ENCODE measurements at places on chromosomes 7 and 10. TPM values are rescaled to one million over a fixed set of nuclear protein-coding genes. Genes with fewer than 3 reads are reported as not detected.

GRCh38 chr7:154899862-154900261, 103.1 kb downstream of the PAXIP1 start:
- H3K27me3 ChIP-seq = no peaks in the 10 kb centered on the region
- no peaks in the 10 kb centered on the region for H3K36me3 ChIP-seq

- no peaks in the 10 kb centered on the region for H3K27me3 ChIP-seq
- peak overlapping the region; percentile 69 for H3K27ac ChIP-seq
- DNase-seq = no peak
- H3K4me3 ChIP-seq = peak overlapping the region; percentile 97
These were observed 924 bp downstream of the BMPR1A start for GRCh38 chr10:86757113-86757972.

DNA sequence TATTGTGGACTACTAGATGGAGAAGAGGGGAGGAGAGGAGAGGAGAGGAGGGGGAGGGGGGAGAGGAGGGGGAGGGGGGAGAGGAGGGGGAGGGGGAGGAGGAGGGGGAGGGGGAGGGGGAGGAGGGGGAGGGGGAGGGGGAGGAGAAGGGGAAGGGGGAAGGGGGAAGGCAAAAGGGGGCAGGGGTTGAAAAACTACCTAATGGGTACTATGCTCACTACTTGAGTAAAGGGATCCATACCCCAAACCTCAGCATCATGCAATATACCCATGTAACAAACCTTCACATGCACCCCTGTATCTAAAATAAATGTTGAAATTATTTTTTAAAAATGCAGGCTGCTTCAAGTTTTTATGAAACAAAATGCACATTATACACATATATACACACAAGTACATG, 15.1 kb upstream of the LMOD2 start:
- H3K27me3 ChIP-seq = no peaks in the 10 kb centered on the region
- peaks cover 8% of the 10 kb centered on the region for H3K4me1 ChIP-seq

Gene WASL
- 37.1 TPM for total RNA-seq

DNA sequence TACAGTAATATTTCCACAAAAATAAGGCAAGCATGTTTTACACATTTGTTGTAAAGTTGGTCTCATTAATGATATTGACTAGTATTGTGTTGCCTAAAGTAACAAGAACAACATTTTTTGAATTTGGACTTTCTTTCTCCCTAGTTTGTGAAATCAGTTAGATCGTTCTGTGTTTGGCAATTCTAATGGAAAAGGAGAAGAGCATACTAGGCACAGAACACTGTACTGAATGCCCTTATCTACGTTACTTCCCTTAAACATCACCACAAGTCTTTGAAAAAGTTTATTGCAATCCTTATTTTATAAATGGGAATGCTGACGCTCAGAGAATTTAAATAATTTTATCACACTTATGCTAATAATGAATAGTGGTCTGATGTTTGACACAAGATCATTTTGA, 372.2 kb downstream of the EXOC4 start:
- no peaks in the 10 kb centered on the region for H3K27me3 ChIP-seq
- no peaks in the 10 kb centered on the region for H3K36me3 ChIP-seq
- H3K4me3 ChIP-seq = no peak overlapping the region
- H3K4me1 ChIP-seq = no peaks in the 10 kb centered on the region

Gene NUDCD3
- total RNA-seq = 83.8 TPM

DNA sequence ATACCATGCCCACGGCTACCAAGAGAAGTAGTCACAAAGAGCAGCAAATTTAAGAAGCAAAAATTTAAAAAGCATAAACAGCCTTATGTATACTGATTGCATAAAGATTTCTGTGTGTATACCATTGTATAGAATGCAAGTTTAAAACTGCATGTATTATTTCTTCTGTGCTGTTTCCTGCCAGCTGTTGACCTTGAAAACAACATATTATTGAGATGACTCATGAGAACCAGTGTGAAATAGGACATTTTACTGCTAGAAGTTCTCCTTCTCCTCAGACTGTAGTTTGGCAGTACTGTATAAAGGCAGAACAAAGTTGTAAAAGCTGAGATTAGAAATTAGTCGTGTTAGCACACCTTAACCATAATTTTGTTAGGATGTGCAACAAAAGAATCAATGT, 42.3 kb upstream of the SGCE start:
- no peak overlapping the region for H3K4me3 ChIP-seq
- H3K27me3 ChIP-seq = no peaks in the 10 kb centered on the region
- no peak overlapping the region for H3K27ac ChIP-seq
- DNase-seq = no peak

GRCh38 chr10:116817178-116817577, 32.1 kb upstream of the ENO4 start:
- H3K27me3 ChIP-seq = no peaks in the 10 kb centered on the region
- DNase-seq = no peak
- no peaks in the 10 kb centered on the region for H3K4me1 ChIP-seq

GRCh38 chr10:89163265-89163995, 43.7 kb downstream of the CH25H start:
- no peaks in the 10 kb centered on the region for H3K27me3 ChIP-seq
- H3K27ac ChIP-seq = no peak overlapping the region
- no peaks in the 10 kb centered on the region for H3K36me3 ChIP-seq
- DNase-seq = no peak

DNA sequence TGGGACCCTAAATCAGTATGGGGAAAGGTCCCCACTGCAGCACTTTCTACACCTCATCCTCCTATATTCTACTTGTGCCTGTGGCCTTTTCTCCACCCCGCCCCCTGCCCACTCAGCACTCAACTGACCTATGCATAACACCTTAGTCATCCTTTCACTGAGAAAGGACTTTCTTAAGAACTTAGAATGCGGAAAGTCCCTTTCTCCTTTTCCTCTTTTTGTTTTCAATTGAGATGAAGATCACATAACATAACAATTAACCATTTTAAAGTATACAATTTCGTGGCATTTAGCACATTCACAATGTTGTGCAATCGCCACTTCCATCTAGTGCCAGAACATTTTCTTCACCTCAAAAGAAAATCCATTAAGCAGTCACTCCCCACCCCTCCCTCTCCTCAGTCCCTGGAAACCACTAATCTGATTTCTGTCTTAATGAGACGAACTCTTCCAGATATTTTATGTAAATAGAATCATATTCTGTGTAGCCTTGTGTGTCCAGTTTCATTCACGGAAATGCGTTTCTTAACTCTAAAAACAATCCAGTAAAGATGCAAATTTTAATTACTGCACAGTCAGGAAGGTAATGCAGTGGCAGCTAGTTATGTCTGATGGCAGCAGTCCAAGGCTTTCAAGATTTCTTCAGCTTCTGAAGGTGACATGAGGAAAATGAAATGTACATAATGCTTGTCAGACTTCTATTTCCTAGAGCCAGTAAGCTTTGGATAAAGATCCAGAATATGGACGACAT, 41.7 kb downstream of the FAS start:
- H3K4me1 ChIP-seq = peaks cover 11% of the 10 kb centered on the region
- H3K4me3 ChIP-seq = no peak overlapping the region
- DNase-seq = peak; percentile 13
- peak overlapping the region; percentile 4 for H3K27ac ChIP-seq
- no peaks in the 10 kb centered on the region for H3K27me3 ChIP-seq
- H3K36me3 ChIP-seq = no peaks in the 10 kb centered on the region

Gene TCERG1L
- 6.9 TPM for total RNA-seq

GRCh38 chr7:50275430-50275829, 29.1 kb upstream of the IKZF1 start:
- no peaks in the 10 kb centered on the region for H3K27me3 ChIP-seq
- H3K4me1 ChIP-seq = no peaks in the 10 kb centered on the region
- DNase-seq = no peak
- H3K4me3 ChIP-seq = no peak overlapping the region

- H3K4me3 ChIP-seq = no peak overlapping the region
- no peaks in the 10 kb centered on the region for H3K4me1 ChIP-seq
- no peaks in the 10 kb centered on the region for H3K36me3 ChIP-seq
These were observed 6.1 kb upstream of the PDGFA start for GRCh38 chr7:525740-526139.

DNA sequence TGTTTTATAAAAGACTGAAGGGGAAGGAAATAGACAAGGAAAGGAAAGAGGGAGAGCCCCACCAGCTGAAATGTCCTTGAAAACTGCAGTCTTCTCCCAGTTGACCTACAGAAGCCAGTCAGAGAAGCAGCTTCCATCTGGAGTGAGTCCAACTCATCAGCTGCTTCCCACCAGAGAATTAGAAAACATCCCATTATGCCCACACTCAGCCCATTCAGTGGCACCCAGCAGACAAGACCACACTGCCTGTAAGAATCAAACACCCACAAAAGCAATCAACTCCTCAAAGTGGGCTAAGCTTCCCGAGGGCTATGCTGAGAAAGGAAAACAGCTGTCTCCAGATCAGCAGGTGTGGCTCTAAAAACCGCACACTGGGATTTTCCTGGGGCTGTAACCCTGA, 29.6 kb upstream of the TMEM213 start:
- DNase-seq = no peak
- peaks cover 4% of the 10 kb centered on the region for H3K27me3 ChIP-seq
- no peak overlapping the region for H3K4me3 ChIP-seq
- H3K4me1 ChIP-seq = no peaks in the 10 kb centered on the region
- H3K27ac ChIP-seq = no peak overlapping the region

Gene TES
- 36.3 TPM for total RNA-seq

- H3K27ac ChIP-seq = no peak overlapping the region
- no peaks in the 10 kb centered on the region for H3K36me3 ChIP-seq
- no peak for DNase-seq
These were observed 34.0 kb upstream of the SH2D4B start for GRCh38 chr10:80503584-80504157.

Gene WNT8B
- 0.67 TPM for total RNA-seq

DNA sequence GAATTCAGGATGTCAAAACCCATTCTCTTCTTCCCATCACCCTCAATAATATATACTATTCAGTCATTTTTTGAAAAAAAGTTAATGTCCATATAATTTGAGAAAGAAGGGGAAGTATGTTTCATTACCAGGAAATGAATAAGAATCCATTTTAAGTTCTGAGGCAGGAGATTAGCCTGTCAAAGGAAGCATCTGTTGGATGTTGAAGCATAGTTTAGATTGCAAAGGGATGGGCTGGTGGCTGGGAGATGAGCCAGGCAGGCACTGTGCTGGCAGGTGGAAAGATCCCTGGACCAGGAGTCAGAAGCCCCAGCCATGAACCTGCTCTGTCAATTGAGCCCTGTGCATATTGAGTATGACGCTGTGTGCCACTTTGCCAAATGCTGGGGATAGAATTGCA, 48.4 kb upstream of the CRTAC1 start:
- H3K4me3 ChIP-seq = no peak overlapping the region
- no peak for DNase-seq
- H3K4me1 ChIP-seq = no peaks in the 10 kb centered on the region
- H3K27ac ChIP-seq = no peak overlapping the region
- no peaks in the 10 kb centered on the region for H3K36me3 ChIP-seq

- no peak for DNase-seq
- no peaks in the 10 kb centered on the region for H3K4me1 ChIP-seq
- no peak overlapping the region for H3K27ac ChIP-seq
- H3K4me3 ChIP-seq = no peak overlapping the region
- no peaks in the 10 kb centered on the region for H3K27me3 ChIP-seq
These were observed 7.2 kb downstream of the TMEM120A start for GRCh38 chr7:75987026-75987804.

Gene LARP4B
- 78.6 TPM for total RNA-seq

DNA sequence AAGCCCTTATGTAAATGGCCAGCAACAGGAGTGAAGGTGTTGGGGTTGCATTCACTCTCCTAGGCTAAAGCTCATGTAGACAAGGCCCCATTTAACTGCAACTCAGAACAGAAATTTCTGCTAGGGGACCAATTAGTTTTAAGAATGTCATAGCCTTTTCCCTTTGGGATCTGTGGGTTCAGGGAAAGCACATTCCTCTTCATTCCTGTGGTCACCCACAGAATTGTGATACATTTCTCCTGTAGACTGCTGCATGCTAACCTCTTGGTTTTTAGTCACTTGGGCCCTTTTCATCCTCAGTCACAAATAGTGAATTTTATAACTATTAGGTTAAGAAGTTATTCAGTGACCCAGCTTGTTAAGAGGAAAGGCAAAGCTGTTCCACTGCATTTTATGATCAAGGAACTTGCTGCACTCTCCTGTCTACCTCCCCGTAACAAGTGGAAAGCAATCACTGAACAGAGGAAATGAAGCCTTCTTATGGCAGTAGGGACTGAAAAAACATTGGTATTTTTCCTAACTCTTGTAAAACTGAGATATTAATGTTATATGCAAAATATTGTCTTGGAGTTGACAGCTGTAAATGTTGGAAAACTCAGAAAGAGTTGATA, 124.9 kb downstream of the SND1 start:
- DNase-seq = no peak
- no peaks in the 10 kb centered on the region for H3K27me3 ChIP-seq
- no peaks in the 10 kb centered on the region for H3K36me3 ChIP-seq
- H3K4me3 ChIP-seq = no peak overlapping the region
- H3K27ac ChIP-seq = no peak overlapping the region

- H3K36me3 ChIP-seq = no peaks in the 10 kb centered on the region
- DNase-seq = no peak
- H3K4me1 ChIP-seq = no peaks in the 10 kb centered on the region
These were observed 124.5 kb downstream of the SEMA3E start for GRCh38 chr7:83524277-83525075.

GRCh38 chr10:86170255-86171108, 196.1 kb downstream of the GRID1 start:
- no peaks in the 10 kb centered on the region for H3K4me1 ChIP-seq
- H3K27me3 ChIP-seq = no peaks in the 10 kb centered on the region
- H3K27ac ChIP-seq = no peak overlapping the region
- H3K4me3 ChIP-seq = no peak overlapping the region
- no peak for DNase-seq

Gene ADCY1
- 26.9 TPM for total RNA-seq

Gene MYOZ1
- total RNA-seq = 2.7 TPM

- DNase-seq = peak; percentile 56
- no peak overlapping the region for H3K27ac ChIP-seq
- peak overlapping the region; percentile 26 for H3K4me3 ChIP-seq
- H3K27me3 ChIP-seq = no peaks in the 10 kb centered on the region
- no peaks in the 10 kb centered on the region for H3K4me1 ChIP-seq
- H3K36me3 ChIP-seq = no peaks in the 10 kb centered on the region
These were observed 82.4 kb downstream of the ADCYAP1R1 start for GRCh38 chr7:31134246-31135188.

Gene CALCR
- total RNA-seq = 3.0 TPM

DNA sequence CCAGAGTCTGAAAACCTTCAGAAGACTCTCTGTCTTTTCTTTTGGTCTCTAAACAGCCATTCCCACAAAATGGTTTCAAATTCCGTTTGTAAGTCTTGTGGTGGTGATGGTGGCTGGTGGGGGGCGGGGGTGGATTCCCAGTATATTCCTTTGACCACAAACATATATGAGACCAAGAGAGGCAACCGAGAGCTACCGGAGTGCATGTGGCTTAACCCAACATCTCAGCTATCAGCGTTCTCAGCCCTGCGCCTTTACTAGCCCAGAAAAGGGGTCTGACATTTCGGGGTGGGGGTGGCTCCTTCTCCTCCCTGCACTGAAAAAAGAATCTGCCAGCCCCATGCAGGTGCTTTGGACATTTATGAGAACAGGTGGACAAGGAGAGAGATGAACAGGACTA, 621.1 kb downstream of the ACTR3B start:
- H3K36me3 ChIP-seq = no peaks in the 10 kb centered on the region
- DNase-seq = no peak
- H3K4me3 ChIP-seq = no peak overlapping the region
- H3K4me1 ChIP-seq = peaks cover 2% of the 10 kb centered on the region
- H3K27me3 ChIP-seq = no peaks in the 10 kb centered on the region

GRCh38 chr10:122490786-122491680, 29.7 kb downstream of the HTRA1 start:
- no peaks in the 10 kb centered on the region for H3K4me1 ChIP-seq
- H3K27ac ChIP-seq = no peak overlapping the region
- no peaks in the 10 kb centered on the region for H3K27me3 ChIP-seq
- no peak for DNase-seq

Gene GNAT3
- not detected for total RNA-seq

Measured in H1 (cell line).